Muscle of leg (tissue), 16 donors: ENCODE measurements at places on chromosomes 13 and 19. TPM values are rescaled to one million over a fixed set of nuclear protein-coding genes. Genes with fewer than 3 reads are reported as not detected.

DNA sequence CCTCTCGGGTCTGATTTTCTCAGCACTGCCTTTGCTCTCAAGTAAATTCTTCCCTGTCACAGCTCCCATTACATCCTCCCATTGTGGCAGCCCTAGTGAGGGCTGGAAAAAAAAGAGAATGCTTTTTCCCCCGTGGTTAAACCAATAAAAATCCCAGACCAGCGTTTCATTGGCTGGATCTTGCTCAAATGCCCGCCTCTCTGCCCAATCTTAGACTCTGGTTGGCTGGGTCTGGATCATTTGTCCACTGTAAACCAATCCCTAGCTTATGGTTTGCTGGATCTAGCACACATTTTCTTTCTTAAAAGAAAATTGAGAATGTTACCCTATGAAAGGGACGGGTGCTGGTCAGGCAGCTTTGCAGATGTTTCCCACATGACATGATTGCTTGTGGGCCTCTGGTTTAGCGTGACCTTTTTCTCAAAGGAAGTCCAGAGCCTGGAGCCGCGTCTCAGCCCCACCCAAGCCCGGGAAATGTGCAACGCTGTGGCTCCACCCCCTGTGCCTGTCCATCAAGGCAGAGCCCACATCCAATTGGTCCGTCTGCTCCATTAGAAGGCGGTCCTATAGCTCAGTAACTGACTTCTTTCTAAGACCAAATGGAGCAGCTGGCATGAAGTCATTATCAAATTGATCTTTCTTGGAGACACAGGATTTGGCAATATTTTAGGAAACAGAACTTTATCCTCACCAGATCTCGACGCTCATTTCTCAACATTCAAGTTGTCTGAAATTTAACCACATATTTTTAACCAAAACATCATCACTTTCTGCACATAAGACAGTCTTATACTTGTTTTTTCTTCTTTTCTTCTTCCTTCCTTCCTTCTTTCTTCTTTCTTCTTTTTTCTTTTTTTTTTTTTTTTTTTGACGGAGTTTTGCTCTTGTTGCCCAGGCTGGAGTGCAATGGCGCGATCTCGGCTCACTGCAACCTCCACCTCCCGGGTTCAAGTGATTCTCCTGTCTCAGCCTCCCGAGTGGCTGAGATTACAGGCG, 2.6 kb upstream of the MCEMP1 start:
- DNase-seq = peak; percentile 70

DNA sequence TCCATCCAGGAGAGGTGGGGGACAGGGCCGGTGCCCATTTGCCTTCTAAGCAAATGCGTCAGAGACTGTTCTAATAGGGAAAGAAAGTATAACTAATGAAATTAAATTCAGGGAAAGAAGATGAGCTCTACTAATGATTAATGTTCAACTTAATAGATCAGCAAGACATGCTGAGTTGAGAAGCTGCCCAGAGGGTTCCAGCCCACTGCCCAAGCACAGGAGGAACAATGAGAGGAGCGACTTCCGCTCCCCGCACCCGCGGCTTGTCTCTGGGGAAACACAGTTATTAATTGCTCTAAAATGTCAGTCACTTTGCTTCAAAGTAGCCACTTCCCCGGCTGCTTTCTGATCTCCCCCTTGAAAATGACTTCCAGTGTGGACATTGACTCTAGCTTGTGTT, 331.3 kb downstream of the UQCRFS1 start:
- DNase-seq = no peak

DNA sequence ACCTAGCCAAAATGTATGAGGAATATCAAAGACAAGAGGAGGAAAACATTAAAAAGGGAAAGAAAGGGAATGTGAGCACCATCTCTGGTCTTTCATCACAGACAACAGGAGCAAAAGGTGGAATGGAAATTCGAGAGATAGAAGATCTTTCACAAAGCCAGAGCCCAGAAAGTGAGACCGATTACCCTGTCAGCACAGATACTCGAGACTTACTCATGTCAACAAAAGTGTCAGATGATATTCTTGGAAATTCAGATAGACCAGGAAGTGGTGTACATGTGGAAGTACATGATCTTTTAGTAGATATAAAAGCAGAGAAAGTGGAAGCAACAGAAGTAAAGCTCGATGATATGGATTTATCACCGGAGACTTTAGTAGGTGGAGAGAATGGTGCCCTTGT, 217.0 kb downstream of the NBEA start:
- DNase-seq = no peak

DNA sequence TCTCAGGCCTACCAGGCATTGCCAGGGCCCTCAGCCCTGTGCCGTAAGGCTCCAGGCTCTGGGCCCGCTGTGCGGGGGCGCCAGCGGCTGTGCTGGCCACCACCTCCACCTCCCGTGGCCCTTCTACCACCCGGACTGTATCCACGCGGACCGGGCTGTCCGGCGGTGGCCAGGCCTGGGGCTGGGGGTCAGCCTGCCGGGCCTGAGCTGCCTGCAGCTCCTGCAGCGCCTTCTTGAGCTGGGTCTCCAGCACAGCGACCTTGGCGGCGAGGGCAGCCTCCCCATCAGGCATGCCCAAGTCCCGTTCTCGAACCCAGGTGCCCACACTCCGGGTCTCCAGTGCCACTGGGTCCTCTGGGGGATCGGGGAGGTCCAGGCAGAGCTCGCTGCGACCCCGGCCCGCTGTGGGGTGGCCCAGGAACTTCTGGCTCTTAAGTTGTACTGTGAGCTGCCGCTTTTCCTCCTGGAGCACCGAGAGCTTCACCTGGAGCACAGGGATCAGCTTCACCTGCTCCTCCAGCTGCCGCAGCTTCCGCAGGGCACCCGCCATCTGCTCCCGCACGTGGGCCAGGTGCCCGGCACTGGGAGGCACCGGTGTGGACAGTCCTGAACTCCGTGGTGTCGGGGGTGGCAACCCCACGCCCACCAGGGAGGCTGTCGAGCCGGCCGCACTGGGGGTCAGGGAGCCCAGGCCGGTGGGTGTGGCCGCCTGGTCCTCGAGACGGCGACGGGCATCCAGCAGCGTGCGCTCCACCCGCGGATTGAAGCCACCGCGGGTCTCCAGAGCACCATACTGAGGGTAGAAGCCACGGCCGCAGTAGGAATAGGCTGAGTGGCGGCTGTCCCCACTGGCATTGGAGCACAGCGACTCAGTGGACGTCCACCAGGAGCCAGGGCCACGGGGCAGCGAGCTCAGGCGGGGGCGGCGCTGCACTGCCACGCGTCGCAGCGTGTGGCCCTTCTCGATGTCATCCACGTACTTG, 4.1 kb downstream of the KANK2 start:
- no peak for DNase-seq

DNA sequence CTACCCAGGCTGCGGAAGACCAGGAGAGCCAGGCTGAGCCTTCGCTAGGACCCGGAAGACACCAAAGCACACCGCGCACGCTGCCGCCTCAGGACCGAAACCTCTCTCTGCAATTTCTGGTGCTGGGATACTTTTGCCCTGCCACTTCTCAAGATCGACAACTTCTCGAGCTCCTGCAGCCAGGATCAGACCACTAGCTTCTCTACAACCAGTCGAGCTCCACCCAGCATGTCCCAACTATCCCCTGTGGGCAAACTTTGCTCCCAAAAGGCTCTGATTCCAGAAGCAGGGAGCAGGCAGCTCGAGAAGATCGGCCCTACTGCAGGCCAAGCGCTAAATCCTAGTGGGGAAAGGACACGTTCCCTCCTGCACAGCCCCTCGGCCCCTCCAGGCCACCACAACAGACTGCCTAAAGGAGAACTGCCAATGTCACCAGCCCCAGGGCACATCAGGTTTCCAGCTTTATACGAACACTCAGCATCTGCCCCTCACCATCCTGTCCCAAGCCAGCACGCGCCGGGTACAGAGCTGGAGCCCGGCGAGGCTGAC, 979 bp downstream of the AKAP8 start:
- peak; percentile 57 for DNase-seq

Gene CD209
- 2.7 TPM for polyA plus RNA-seq

Gene POGLUT2
- polyA plus RNA-seq = 27.6 TPM

Gene WDR87
- 0.16 TPM for polyA plus RNA-seq

Gene CLEC17A
- polyA plus RNA-seq = 0.12 TPM

Gene SLC35E1
- 29.1 TPM for polyA plus RNA-seq

Gene TTC9B
- not detected for polyA plus RNA-seq
